ENCODE measurements at places on chromosomes 2 and 18. TPM values are rescaled to one million over a fixed set of nuclear protein-coding genes. Genes with fewer than 3 reads are reported as not detected.
A peak's percentile ranks its signal among the peaks of the same experiment; 100 is the strongest.

The UPP2 gene
- total RNA-seq, result 0.55 TPM

DNA sequence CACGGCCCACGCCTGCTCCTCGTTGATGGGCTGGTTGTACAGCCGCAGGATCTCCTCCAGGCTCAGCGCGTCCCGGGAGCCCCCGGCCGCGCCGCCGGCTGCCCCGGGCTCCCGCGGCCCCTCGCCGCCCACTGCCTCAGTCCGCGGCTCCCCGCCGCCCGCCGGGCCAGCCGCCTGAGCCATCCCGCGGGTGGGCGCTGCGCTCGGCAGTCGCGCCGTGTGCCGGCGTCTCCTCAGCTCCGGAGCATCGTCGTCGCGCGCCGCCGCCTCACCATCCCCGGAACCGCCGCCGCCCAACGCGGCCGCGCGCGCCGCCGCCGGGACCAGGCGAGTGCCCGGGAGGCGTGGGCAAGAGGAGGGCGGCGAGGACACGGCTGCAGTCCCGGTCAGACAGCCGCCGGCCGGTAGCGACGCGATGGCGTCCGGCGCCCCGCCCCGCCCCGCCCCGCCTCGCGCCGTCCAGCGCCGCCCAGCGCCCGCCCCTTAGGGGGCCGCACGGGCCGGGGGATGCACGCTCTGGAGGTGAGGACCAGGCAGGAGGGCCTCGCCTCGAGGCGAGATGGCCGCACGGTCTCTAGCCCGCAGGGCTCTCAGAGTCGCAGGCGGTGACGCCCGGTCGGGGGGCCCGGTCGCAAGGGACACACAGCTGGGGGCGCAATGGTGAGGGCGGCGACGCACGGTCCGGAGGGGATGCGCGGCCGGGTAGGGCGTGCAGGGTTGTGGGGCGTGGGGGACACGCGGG, at the start of gene SPIRE1:
Gene SPIRE1 (minus strand): TSS at position 424 of the 742 bp plus-strand sequence. CDS start 241 bp downstream, at position 183.
- H3K36me3 ChIP-seq, result peaks cover 4% of the 10 kb centered on the region
- peak within 1 kb of the TSS; percentile 58 for H3K4me3 ChIP-seq
- H3K4me1 ChIP-seq, result peaks cover 17% of the 10 kb centered on the region
- H3K27ac ChIP-seq, result peak within 1 kb of the TSS; percentile 65

- no peaks in the 10 kb centered on the region for H3K27me3 ChIP-seq
- no peak overlapping the region for H3K27ac ChIP-seq
- H3K4me3 ChIP-seq, result no peak overlapping the region
- no peak for DNase-seq
- no peaks in the 10 kb centered on the region for H3K4me1 ChIP-seq
- peaks cover 21% of the 10 kb centered on the region for H3K36me3 ChIP-seq
Measured at GRCh38 chr2:73961823-73962615, 22.7 kb upstream of the TET3 start.

DNA sequence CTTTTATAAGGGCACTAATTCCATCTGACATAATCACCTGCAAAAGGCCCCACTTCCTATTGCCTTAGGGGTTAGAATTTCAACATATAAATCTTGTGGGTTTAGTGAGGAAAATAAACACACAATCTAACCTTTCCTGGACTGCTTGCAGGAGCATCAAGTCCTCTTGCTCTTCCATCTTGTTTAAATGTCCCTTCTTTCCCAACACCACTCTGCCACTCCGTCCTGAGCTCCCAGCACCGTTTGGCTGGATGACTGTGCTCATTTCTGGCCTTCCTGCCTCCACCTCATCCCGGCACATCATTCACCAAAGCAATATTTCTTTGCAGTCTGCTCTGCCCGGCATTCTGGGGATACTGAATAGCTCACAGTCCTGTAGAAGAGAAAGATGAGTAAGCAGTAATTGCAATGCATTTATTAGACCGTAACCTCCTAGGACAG, 247.8 kb downstream of the BCL2 start:
- no peak overlapping the region for H3K4me3 ChIP-seq
- no peak for DNase-seq
- H3K36me3 ChIP-seq, result no peaks in the 10 kb centered on the region
- no peak overlapping the region for H3K27ac ChIP-seq
- no peaks in the 10 kb centered on the region for H3K27me3 ChIP-seq

GRCh38 chr2:106562268-106563186, 75.4 kb downstream of the CD8B2 start:
- H3K36me3 ChIP-seq, result no peaks in the 10 kb centered on the region
- H3K27me3 ChIP-seq, result no peaks in the 10 kb centered on the region
- H3K4me1 ChIP-seq, result peaks cover 18% of the 10 kb centered on the region
- no peak overlapping the region for H3K27ac ChIP-seq
- no peak overlapping the region for H3K4me3 ChIP-seq

Data from spinal cord (tissue), 10 donors.